Stimulated activated CD4-positive, alpha-beta T cell treated with anti-CD3 and anti-CD28 coated beads, Interleukin-4, amount 100 ng/mL, for 24 hours (primary cell): ENCODE measurements at places on chromosomes 5 and 9.

GRCh38 chr5:113776168-113776567 is 262.7 kb downstream of the YTHDC2 start:
- no peak for DNase-seq

- DNase-seq = no peak
These were observed 69.8 kb downstream of the GALNT10 start for GRCh38 chr5:154260224-154260927.

GRCh38 chr9:119736491-119737454 is 367.5 kb upstream of the BRINP1 start:
- no peak for DNase-seq

GRCh38 chr5:35776757-35777156 is 79.9 kb upstream of the IL7R start:
- no peak for DNase-seq

GRCh38 chr9:80948876-80949275 is 740.5 kb downstream of the TLE1 start:
- DNase-seq = no peak

DNA sequence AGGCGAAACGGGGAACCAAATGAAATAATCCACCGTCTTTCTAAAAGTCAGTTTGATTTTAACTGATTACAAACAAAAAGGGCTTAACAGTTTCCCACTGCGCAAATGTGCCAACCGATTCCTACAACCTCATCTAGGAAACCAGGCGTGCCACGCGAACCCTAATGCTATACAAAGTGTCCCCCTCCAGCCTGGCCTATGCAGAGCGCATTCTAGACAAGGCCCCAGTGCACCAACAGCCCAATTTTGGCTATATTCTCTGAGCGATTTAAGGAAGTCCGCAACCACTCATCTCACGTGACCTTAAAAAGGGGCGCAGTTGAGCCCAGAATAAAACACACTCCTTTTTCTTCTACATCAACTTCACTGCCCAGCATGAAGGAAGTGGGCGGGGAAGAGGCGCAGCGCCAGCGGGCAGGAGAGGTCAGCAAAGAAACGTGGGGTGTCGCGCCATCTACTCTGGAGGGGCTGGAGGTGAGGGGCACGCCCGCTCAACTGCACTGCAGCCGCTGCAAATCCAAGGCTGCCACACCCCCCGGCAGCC is 779 bp downstream of the FAM13B start:
- no peak for DNase-seq

DNA sequence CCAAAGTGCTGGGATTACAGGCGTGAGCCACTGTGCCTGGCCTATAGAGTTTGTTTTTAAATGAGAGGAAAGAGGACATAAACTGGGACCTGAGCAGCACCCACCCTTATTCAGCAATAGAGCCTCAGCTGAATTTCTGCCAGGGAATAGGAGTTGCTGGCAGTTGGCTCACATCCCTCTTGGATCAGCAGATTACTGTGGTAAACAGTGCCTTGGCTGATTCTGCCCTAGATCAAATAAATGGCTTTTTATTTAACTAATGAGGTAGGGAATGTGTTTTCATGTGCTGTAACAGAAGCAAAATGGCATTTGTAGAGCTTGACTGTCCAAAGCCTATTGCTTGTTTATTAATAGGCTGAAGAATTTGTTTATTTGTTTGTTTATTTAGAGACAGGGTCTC is 2.1 kb downstream of the ARHGEF37 start:
- no peak for DNase-seq

DNA sequence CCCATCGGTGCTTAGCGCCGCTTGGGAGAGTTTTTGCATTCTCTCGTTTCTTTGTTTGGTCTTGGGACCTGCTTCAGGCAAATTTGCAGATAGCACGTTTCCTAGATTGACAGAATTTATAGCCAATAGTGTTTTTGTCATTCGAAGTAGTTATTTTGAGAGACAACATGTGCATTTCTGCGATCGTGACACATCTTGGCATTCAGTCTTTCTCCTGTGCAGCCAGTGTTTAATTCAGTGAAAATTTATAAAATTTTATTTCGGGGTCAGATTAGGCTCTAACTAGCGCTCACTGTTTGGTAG is 830 bp downstream of the PRRC1 start:
- no peak for DNase-seq

GRCh38 chr5:35626108-35626507 is 8.4 kb downstream of the SPEF2 start:
- DNase-seq = no peak

- no peak for DNase-seq
These were observed 135.2 kb downstream of the C9orf152 start for GRCh38 chr9:110072597-110073355.

DNA sequence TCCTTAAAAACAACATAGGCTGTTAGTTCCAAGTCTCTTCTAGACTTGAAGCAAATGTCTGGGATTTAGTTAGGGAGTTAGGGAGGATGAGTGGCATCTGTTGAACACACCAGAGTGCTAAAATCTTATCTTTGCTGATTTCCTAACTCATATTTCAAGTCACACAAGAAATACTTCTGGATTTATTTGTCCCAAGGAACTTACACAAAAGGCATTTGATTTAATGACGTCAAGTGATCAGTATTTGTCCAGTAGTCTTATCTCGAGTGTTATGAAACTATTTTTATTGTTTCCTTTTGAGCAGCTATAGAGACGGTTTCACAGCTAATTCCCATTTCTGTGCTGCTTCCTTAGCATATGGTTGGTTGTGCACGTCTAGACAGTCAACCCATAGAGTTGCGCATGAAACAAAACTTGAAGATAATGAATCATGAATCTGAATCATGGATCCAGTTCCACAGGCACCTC is 140.5 kb upstream of the TUT7 start:
- no peak for DNase-seq

DNA sequence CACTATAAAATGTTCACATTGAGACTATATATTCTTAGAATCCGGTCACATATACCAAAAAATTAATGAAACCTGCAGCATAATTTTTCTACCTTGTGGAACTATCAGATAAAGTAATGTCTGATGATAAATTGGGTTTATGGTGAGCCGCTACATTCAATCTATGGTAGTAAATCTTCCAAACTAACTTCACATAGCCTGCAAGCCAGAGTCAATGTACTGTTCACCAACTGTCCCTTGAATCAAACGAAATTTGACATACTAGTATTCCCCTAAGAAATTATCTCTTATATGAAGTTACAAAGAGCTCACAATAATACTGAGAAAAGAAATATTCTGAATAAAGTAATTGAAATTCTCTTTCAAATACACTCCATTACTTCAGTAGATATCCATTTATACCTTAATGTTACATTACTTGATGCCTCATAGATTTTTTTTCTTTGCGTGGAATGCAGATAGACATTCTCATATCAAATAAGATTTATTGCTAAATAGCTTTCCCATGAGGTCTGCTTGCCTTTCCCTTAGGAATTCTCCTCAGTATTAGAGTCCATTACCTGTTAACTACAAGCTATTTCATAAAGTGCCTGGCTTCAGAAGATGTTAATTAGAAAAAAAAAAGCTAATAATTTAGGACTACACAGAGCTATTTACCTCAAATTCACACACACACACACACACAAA is 169.5 kb downstream of the PTPRD start:
- no peak for DNase-seq

GRCh38 chr9:110655754-110656641 is 12.6 kb upstream of the MUSK start:
- no peak for DNase-seq

GRCh38 chr5:10293907-10294662 is 13.6 kb downstream of the CMBL start:
- DNase-seq = no peak

- no peak for DNase-seq
These were observed 164.8 kb downstream of the HSD17B3 start for GRCh38 chr9:96136992-96137670.

DNA sequence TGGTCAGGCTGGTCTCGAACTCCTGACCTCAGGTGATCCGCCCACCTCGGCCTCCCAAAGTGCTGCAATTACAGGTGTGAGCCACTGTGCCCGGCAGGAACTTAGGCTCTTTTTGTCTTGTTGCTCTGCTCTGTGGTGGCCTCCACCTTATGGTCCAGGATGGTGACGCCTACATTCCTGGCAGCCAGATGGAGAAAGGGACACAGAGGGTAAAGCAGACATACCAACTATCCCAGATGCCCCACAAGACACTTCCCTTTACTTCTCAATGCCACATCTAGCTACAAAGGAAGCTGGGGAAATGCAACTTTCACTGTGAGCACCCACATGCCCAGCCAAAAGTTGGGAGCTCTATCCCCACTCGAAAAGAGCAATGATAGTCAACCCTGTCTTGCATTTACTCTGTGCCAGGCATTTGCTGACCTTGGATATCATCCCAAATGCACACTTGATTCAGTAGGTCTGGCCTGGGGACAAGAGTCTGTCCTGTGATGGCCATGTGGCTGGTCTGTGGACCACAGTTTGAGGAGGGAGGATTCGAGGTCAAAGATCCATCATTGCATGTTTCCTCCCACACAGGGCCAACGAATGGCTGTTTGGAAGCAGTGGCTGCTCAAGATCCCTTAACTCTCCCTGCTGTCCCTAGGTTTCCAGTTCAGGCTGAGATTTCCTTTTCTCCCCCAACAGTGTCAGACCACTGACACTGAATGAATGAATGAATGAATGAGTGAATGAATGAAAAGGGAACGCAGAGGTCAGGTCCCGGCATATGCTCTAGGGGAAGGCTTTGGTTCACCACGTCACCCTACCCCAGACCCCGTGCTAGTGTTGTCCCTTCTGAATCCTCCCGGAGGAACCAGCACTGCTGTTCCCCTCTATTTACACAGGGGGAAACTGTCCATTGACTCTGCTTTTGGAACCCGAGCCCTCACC is 1.4 kb upstream of the ERGIC1 start:
- DNase-seq = no peak

- DNase-seq = no peak
These were observed 436.1 kb downstream of the CDH10 start for GRCh38 chr5:24208686-24209106.

GRCh38 chr9:138025908-138026307 is 148.3 kb downstream of the CACNA1B start:
- DNase-seq = peak; percentile 1

DNA sequence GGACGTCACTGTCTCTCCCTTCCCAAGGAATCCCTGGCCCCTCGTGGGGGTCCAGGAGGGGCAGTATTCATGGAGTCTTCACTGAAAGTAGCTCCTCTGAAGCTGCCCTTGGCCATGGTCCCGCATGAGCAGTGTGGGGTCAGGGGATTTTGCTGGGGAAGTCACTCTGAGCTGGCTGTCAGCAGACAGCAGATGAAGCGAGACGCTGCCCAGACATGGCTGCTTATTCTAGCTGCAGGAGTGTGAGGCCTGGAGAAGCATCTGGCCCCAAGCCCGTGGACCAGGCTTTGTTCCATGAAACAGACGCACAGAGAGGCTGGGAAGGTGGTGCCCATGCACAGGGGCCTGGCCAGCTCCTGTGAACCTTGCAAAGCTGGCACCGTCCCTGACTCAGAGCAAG is 21.5 kb upstream of the ASS1 start:
- no peak for DNase-seq

DNA sequence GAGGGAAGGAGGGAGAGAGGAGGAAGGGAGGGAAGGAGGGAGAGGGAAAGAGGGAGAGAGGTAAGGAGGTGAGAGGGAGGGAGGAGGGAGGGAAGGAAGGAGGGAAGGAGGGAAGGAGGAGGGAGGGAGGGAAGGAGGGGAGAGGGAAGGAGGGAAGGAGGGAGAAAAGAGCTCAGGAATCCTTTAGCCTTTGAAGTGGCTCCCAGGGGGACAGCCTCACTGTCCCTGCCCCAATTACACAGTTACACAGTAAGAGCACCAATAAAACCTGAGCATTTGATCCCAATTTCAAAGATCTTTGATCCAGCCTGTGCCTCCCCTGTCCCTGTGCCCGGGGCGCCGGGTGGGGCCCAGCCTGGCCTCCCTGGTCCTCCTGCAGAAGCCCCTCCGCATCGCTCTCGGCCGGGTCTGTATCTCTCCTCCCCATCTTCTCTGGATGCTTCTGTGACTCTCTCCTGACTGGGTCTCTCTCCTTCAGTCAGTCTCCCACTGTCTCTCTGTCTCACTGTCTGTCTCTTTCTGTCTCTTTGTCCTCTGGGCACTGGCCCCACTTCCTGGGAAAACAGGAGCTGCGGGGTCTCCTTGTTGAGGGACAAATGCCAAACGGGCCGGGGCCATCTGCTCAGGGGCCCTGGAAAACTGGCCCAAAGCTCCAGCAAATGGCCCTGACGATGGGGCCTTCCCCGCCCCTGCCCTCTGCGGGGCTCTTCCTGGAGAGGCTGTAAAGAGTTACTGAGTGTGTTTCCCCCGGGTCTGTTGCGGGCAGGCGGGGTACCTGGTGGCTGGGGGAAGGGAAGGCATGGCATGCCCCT is 54.2 kb upstream of the EGFL7 start:
- no peak for DNase-seq

- no peak for DNase-seq
These were observed 199.3 kb downstream of the PAX5 start for GRCh38 chr9:36834736-36835135.

DNA sequence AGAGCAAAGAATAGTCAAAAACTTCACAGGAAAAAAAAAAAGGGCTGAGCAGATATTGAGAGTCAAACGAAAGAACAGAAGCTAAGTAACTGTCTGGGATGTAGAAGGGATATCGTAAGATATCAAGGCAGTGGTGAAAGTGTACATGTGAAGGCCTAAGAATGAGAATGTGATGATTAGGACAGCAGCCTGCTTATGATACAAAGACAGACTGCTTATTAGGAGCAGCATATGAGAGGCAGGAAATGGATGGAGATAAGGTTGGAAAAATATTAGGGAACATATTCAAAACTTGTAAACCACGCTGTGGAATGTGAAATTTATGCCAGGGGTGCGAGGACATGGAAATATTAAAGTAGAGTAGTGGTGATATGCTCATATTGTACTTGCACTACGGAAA is 133.1 kb upstream of the FAM174A start:
- no peak for DNase-seq

- DNase-seq = no peak
These were observed 260.9 kb downstream of the KIF4B start for GRCh38 chr5:155274484-155274883.

- DNase-seq = no peak
These were observed 14.6 kb upstream of the LMX1B start for GRCh38 chr9:126599047-126599650.

GRCh38 chr5:129945028-129945427 is 40.8 kb downstream of the CHSY3 start:
- DNase-seq = no peak

DNA sequence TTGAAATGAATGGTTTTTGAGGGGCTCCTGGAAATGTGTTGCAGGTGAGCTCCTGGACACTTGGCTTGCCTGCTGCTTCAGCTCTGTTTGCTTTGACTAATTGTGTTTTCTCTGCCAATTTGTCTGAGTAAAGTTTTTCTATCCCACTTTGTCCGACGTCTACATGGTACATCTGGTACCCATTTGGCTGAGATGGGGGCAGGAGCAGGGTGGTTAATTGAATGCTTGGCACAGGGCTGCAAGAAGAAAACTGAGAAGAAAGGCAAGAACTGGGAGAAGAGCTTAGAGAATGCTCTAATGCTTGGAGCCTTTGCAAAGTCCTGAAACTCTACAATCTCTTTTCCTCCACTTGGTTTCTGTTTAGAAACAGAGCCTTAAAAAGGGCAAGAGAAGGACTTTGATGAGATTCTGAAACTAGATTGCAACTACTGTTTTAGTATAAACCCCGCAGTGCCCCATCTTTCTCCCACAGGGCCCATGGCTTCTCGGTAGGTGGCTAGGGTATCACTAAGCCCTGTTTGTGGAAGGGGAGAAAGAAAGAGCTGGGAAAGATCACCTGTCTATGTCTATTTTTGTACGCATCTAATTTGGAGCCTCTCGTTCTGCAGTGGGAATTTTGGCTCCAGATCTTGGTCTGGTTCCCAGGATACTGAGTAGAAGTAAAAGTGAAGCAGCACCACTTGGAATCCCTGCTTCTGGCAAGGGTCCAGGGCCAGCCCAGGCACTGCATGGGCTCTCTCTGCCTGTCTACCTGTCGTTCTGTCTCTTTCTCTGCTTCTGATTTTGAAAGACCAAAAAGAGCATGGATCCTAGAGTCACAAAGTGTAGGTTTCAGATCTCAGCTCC is 214.4 kb downstream of the SEMA6A start:
- no peak for DNase-seq
